ENCODE measurements at places on chromosomes 3 and 15. TPM values are rescaled to one million over a fixed set of nuclear protein-coding genes. Genes with fewer than 3 reads are reported as not detected.

SLC22A13 gene
- total RNA-seq = not detected

COL7A1 gene
- total RNA-seq = 148 TPM

DPH6 gene
- total RNA-seq = 30.2 TPM

DBR1 gene
- 8.6 TPM for total RNA-seq

ABHD5 gene
- 34.1 TPM for total RNA-seq

CFAP100 gene
- total RNA-seq = not detected

ARGFX gene
- total RNA-seq = not detected

BSN gene
- total RNA-seq = 0.74 TPM

MKRN2OS gene
- total RNA-seq = not detected

ITIH3 gene
- 7.6 TPM for total RNA-seq

A4GNT gene
- total RNA-seq = not detected

ATP13A5 gene
- not detected for total RNA-seq

LMAN1L gene
- total RNA-seq = not detected

- no peak for DNase-seq
These were observed 78.7 kb upstream of the GCNT3 start for GRCh38 chr15:59532770-59533379.

- no peak for DNase-seq
These were observed 48.9 kb downstream of the SSUH2 start for GRCh38 chr3:8595695-8596115.

GRCh38 chr3:150739877-150740645 lies 22.9 kb downstream of the SIAH2 start:
- DNase-seq = peak; percentile 46

- DNase-seq = no peak
These were observed 6.0 kb downstream of the SNRPA1 start for GRCh38 chr15:101288905-101289513.

GRCh38 chr3:52763466-52763865 lies 7.3 kb downstream of the NEK4 start:
- no peak for DNase-seq

DNA sequence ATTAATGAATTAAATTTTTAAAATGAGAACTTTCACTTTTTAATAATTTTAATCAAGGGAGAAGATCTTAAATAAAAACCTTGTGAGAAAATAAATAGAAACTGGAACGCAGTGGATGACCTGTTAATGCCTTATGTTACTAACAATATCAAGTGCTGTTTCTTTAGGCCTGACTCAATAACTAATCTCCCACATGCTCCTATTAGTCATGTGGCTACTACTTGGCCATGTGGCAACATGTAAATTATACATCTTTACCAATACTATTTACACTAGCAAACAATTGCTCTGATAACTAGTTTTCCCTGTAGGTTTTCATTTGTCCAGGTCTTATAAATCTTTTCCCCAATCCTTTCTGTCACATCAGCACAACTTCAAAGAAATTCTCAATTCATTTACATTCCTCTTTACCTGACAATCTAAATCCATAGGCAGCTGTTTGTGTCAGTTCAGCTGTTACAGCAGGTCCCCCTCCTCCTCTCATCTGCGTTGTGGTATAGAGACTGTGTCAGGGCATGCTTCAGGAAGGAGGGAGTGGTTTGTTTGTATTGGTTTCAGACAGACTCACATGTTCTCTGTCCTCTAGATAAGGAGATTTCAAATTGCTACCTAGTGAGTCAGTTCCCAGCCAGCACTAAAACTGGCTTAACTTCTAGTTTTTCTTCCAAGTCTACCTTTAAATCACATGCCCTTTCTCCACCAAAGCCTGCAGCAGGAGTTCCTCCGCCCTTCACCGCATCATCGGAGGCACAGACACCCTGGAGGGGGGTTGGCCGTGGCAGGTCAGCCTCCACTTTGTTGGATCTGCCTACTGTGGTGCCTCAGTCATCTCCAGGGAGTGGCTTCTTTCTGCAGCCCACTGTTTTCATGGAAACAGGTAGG lies 11.3 kb upstream of the C3orf52 start:
- no peak for DNase-seq

GRCh38 chr3:74370342-74370741 lies 244.1 kb downstream of the CNTN3 start:
- no peak for DNase-seq

- no peak for DNase-seq
These were observed 11.7 kb upstream of the MUSTN1 start for GRCh38 chr3:52846432-52846965.

- no peak for DNase-seq
These were observed 59.4 kb upstream of the IMPG2 start for GRCh38 chr3:101379658-101380376.

DNA sequence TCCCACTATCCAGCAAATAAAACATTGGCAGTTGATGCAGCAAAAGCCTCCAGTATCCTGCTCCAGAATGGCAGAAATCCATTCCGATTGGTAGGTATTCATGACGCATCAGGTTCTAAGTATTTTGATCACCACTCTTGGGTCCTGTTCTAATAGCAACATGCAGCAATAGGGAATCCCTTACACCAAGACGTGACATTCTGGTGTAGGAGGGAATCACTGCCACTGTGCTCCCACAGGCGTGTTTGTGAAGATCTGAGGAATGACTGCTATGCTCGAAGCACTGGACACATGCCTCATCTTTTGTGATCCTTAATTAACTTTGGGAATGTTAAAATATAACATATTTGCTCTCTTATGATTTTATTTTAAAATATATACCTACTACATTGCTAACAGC lies 552.9 kb downstream of the MECOM start:
- no peak for DNase-seq

- no peak for DNase-seq
These were observed 46.8 kb downstream of the MYO5A start for GRCh38 chr15:52481915-52482314.

- no peak for DNase-seq
These were observed 19.0 kb upstream of the DLG1 start for GRCh38 chr3:197317250-197317963.

GRCh38 chr15:55060836-55061235 lies 135.9 kb downstream of the RSL24D1 start:
- no peak for DNase-seq

- DNase-seq = no peak
These were observed 4.7 kb downstream of the ZSCAN2 start for GRCh38 chr15:84605554-84605882.

DNA sequence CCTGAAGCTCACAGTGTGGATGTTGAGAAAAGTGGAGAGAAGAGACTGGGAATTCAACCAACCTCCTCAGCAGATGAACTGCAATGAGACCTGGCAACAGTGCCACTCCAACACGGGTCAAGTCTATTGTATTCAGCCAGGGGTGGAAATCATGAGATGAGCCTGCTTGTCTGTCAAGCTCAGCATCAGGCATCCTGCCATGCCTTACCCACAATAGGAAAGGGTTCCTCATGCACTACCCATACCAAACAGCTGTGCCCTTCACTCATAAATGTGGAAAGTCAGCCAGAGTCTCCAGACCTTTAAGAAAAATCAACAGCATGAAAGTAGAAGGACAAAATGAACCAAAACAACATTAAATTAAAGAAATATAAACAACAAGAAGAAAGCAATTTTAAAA lies 542.1 kb downstream of the EPHB1 start:
- no peak for DNase-seq

DNA sequence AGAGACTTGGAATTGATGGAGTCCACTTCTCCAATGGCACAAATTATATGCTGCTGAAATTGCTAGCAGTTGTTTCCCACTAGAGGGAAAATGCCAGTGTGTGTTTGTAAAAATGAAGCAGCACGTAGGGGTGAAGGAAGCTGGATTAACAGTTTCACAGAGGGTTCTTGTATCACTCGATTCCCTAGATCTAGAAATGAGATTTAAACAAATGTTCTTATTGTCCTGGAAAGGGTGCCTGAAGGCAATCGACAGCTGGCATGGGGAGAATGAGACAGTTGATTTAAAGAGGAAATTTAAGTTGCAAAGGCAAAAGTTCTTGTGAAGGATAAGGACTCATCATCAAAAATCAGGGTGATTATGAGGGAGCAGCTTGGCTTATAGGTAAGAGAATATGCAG lies 234.8 kb upstream of the ARPP21 start:
- no peak for DNase-seq

- DNase-seq = no peak
These were observed 250.5 kb upstream of the RORA start for GRCh38 chr15:61479613-61480012.

DNA sequence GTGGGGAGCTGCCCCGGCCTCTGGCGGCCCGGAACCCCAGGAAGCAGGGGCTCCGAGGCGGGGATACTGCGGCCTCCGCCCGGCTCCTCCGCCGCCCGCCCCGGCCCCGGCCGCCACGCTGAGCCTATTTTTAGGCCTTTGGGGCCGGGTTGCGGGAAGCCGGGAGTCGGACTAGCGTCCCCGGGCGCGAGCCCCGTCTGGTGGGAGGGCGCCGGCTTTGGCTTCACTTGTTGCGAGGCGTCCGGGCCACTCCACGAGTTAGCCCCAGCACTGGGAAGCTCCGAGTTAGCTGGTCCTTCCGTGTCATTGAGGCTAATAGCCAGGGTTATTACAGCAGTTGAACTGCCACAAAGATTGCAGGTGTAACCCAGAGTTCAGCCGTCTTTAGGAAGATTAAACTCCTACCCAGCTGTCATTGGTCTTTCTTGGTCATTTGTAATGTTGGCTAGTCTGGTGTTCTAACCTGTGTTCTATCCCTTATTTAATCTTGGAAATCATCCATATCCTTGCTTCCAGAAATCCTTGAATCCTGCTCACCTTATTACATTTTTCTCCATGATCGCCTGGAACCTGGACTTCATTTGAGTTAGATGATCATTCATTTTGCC lies 791 bp downstream of the GYG1 start:
- DNase-seq = no peak

GRCh38 chr3:153210146-153210545 lies 48.1 kb downstream of the RAP2B start:
- DNase-seq = no peak

GRCh38 chr15:78351539-78351938 lies 11.4 kb downstream of the CRABP1 start:
- DNase-seq = no peak

- DNase-seq = no peak
These were observed 331.2 kb upstream of the TBL1XR1 start for GRCh38 chr3:177528306-177529070.

- DNase-seq = no peak
These were observed 13.2 kb downstream of the MEGF11 start for GRCh38 chr15:66240240-66240794.

DNA sequence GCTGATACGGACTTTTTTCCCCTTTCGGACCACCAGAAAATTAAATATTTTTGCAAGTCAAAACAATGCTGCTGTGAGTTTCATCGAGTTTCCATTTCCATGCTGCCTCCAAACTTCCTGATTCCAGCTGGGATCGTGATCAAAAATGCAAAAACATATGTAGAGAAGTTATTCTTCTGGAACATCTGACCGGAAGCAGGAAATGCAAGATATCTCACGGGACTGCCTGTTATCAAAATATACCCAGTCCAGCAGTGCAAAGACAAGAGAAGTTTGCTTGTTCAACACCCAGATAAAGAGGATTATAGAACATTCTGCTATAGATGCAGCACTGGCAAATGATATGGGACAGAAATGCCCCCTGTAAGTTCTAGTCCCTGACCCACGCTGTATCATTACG lies 726.7 kb upstream of the NR2F2 start:
- DNase-seq = no peak

GRCh38 chr3:52422669-52423068 lies 22.2 kb downstream of the SEMA3G start:
- no peak for DNase-seq

GRCh38 chr3:123706871-123707270 lies 122.0 kb upstream of the HACD2 start:
- no peak for DNase-seq

DNA sequence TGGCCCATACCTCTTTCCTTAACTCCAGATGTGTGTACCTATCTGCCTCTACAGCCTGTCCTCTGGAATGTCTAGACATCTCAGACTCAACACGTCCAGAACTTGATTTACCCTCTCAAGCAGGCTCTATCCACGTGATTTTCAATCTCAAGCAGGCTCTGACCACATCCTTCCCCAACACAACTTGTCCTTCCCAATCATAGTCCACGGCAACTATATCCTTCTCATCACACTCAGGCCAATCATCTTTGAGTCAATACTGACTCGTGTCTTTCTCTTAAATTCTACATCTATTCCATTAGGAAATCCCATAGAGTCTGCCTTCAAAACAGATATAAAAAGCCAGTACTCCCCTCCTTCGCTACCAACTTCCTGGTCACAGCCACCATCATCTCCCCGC lies 70.4 kb downstream of the FOXP1 start:
- DNase-seq = no peak

DNA sequence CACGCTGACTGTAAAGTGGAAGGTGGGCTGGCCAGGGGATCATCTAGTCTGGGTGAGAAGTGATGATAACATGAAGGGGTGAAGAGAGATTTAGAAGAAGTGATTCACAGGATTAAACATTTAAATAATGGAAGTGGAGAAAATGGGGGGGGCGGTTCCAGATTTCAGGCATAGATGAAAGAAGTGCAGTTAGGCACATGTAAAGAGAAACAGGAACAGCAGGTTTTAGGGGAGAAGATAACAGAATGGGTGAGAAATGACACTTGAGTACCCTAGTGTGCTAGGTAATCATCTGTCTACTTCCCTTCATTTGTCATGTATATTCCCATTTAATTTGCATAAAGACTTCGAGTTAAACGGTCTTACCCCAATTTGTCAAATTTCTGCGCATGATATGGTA lies 15.3 kb downstream of the B3GNT5 start:
- no peak for DNase-seq

- no peak for DNase-seq
These were observed 290.7 kb upstream of the LMCD1 start for GRCh38 chr3:8210882-8211341.

DNA sequence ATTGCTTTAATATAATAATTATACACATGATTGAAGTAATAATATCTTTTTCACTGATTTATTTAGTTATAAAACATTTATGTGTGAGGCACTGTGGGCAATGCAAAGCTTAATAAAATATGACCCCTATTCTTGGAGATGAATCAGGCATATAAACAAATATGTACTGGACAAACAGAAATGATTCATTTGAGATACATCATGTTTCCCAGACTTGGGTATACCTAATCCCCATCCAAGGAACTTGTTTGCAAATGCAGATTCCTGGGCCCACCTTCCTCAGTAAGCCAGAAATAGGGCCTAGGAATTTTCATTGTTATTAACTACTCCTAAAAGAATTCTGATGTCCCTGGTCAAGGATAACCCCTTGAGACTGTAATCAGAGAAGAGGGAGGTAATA lies 184.2 kb downstream of the CHL1 start:
- no peak for DNase-seq

- DNase-seq = no peak
These were observed 397.0 kb downstream of the EPHA3 start for GRCh38 chr3:89504432-89504831.

Measured in vagina (tissue), 2 donors.